ENCODE measurements at places on chromosomes 6 and 20. TPM values are rescaled to one million over a fixed set of nuclear protein-coding genes. Genes with fewer than 3 reads are reported as not detected.

CFAP61 gene
- polyA plus RNA-seq: 3.3 TPM

FAM184A gene
- polyA plus RNA-seq: 8.4 TPM

THBD gene
- 5.3 TPM for polyA plus RNA-seq

VGLL2 gene
- polyA plus RNA-seq: not detected

TRIM15 gene
- 0.14 TPM for polyA plus RNA-seq

HTR1B gene
- 0.50 TPM for polyA plus RNA-seq

CD93 gene
- 38.1 TPM for polyA plus RNA-seq

CENPQ gene
- 11.0 TPM for polyA plus RNA-seq

POPDC3 gene
- 0.19 TPM for polyA plus RNA-seq

SLC2A10 gene
- 15.3 TPM for polyA plus RNA-seq

WFDC12 gene
- polyA plus RNA-seq: not detected

ROS1 gene
- 0.14 TPM for polyA plus RNA-seq

CRISP2 gene
- not detected for polyA plus RNA-seq

HUS1B gene
- 0.10 TPM for polyA plus RNA-seq

TREML1 gene
- polyA plus RNA-seq: 0.45 TPM
